ENCODE measurements at places on chromosomes 6 and 20. TPM values are rescaled to one million over a fixed set of nuclear protein-coding genes. Genes with fewer than 3 reads are reported as not detected.

GRCh38 chr20:52031563-52032303 is 159.8 kb downstream of the ZFP64 start:
- DNase-seq, result peak; percentile 20

DNA sequence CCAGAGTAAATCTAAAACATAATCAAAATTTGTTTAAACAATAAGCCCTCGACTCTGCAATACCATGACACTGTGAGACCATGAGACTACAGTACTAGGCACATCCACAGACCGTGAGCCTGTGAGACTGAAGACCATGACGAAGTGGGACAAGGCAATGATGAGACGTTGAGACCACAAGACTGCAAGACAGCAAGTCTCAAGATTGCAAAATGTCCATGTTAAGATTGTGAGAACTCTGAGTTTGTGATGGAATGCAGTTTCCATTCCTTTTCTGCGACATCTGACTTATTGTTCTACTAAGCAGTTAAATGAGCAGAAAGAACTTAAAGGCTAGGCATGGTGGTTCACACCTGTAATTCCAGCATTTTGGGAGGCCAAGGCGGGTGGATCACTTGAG is 102.1 kb upstream of the PHACTR1 start:
- no peak for DNase-seq

DNA sequence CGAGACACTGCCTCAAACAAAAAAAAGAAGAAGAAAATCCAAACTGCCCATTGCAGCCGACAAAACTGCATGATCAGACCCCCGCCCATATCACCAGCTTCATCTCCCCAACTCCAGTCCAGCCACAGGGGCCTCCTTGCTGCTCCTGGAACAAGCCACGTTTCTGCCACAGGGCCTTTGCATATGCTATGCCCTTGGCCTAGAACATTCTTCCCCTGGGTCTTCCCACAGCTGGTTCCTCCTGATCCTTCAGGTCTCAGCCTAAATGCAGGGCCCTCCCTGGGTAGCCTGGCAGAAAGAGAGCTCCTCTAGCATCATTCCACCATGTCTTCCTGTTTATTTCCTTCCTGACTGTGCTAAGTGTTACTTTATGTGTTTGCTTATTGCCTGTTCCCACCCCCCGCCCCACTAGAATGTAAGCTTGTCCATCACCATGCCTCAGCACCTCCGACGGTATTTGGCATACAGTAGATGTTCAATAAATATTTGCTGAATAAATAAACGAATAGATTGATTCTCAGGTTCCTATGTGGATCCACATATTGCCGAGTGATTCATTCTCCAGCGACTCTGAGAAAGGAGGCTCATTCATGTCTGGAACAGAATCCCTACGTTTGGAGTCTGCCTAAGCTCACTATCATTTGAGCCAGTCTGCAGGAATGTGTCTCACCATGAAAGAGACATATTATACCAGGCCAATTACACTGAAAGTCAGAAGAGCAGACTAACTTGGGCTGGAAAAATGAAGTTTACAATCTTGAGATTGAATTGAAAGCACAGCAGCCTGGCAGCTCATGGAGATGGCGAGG is 56.1 kb downstream of the NFATC2 start:
- DNase-seq, result no peak

GRCh38 chr20:53917145-53918019 is 153.0 kb downstream of the BCAS1 start:
- no peak for DNase-seq

DNA sequence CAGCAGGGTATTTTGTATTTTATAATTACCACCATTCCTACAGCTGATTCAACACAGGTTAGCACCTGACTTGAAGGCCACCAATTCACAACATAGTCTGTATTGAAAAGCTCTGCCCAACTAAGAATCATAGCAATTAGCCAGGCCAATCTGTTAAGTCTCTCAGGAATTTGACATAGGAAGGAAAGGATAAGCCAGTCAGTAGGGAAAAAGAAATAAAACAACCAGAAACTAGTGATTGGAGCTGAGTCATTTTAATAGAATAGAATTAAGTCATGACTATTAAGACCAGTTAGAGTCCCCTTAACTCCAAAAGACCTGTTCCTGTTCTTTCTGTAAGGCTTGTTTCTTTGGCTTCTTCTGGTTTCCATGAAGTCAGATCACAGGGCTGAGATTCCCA is 8.1 kb downstream of the RANBP9 start:
- no peak for DNase-seq

DNA sequence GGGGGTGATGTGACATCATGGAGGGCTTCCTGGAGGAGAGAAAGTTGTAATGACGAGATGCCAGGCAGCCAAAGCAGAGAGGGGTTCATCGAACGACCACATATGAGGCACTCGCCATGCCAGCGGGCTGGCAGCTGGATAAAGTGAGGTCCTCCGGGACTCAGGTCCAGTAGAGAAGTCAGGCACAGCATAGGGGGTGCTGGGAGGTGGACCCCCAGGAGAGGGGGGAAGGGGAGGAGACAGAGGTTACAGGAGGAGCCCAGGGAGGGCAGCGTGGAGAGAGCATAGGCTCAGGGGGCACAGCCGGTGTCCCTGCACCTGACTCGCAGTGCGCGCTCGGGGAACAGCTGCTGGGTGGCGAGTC is 174.7 kb downstream of the BMP7 start:
- DNase-seq, result no peak

- no peak for DNase-seq
Measured at GRCh38 chr6:38637756-38638155, 2.0 kb downstream of the BTBD9 start.

ELOVL2 gene
- 6.2 TPM for total RNA-seq

GRCh38 chr6:8082954-8083858 is 19.0 kb upstream of the BLOC1S5 start:
- no peak for DNase-seq

- DNase-seq, result no peak
Measured at GRCh38 chr6:145279551-145279950, 455.8 kb downstream of the EPM2A start.

DNA sequence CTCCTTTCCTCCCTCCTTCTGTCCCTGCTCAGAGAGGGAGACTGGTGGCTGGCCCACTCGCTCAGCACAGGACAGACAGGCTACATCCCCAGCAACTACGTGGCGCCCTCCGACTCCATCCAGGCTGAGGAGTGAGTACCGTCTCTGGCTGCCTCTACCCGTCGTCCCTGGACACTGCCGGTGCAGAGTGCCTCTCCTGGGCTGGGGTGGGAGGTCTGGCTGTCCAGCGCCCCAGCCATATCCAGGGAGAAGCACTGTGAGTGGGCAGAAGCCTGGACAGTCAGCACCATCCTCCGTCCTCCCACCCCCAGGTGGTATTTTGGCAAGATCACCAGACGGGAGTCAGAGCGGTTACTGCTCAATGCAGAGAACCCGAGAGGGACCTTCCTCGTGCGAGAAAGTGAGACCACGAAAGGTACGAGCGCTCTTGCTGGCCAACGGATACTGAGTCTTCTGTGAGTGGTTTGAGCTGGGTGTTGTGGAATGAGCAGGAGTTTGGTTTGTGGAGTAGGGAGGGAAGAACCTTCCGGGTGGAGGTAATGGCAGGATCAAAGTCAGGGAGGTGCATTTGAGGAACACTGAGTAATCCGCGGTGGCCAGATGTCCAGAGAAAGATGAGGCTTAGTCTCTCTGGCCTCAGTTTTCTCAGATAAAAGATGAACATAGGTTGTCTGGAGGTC is 48.1 kb downstream of the SRC start:
- no peak for DNase-seq
